Stimulated activated CD8-positive, alpha-beta memory T cell treated with anti-CD3 and anti-CD28 coated beads, Interleukin-4, amount 100 ng/mL, for 24 hours (primary cell): ENCODE measurements at places on chromosomes 13 and 19.

GRCh38 chr13:85557691-85558467, 241.3 kb downstream of the SLITRK6 start:
- no peak for DNase-seq

DNA sequence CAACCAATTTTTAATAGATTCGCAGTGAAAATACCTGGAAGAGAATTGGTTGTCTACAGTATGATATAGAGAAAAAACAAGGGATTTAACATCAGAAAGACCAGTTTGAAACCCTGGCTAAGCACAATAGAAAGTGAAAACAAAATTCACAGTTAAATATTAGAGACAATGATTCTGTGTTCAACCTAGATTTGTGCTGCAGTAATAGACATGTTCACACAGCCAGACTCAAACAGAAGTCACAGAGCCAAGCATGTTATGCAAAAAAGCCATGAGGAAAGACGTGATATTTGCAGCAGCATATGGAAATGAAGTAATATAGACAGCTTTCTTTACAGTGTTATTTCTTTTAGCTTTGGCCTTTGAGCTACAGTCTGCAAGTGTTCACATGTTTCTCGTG, 48.1 kb downstream of the SCEL start:
- DNase-seq = no peak

DNA sequence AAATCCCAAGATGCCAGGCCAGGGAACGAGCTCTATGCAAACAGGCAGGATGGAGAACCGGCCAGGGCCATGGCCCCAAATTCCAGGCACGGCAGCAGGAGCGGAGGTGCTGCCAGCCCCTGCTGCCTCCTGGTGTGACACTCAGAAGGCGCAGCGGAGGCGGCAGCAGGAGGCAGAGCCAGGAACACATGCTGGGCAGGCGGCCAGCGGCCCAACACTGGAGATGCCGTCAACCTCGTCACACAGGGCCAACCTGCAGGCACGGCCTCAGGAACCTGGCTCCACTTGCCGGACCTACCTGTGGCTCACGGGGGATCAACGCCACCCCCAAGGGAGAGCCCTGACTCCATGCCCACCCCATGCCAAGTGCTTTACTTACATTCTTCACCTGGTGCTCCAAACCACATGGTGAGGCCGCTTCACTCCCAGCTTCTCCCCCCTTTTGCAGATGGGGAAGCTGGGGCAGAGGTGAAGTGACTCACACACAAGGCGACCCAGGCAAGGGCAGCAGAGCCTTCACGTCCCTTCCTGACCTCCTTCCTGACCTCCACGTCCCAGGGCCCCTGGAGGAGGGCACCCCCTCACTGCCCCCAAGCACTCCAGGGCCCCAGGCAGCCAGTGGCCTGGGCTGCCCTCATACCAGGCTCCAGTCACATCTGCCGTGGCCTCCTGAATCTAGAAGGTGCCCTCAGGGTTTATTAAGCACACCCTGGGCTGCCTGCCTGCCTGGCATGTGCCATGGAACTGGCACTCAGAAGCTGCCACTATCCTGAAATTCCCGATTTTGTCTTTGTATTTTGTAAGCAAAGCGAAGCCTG, 43.5 kb downstream of the GGACT start:
- DNase-seq = no peak

DNA sequence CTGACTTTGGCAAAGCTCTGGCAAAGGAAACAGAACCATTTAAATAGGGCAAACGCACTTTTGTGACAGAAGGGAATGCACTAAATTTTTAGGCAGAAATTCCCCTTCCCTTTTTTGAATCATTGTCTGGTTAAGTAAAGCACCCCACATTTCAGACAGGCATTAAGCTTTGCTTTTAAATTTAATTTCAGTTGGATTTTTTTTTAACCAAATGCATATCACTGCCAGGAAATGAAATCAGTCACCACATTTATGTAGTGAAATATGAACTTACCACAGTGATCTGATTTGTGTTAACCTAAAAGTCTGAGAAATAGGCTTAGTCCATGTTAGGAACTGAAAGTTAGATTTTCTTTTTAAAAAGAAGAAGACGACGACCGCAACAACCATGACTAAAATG, 10.8 kb downstream of the GPR183 start:
- no peak for DNase-seq
